ENCODE measurements at places on chromosomes 7 and 10.

DNA sequence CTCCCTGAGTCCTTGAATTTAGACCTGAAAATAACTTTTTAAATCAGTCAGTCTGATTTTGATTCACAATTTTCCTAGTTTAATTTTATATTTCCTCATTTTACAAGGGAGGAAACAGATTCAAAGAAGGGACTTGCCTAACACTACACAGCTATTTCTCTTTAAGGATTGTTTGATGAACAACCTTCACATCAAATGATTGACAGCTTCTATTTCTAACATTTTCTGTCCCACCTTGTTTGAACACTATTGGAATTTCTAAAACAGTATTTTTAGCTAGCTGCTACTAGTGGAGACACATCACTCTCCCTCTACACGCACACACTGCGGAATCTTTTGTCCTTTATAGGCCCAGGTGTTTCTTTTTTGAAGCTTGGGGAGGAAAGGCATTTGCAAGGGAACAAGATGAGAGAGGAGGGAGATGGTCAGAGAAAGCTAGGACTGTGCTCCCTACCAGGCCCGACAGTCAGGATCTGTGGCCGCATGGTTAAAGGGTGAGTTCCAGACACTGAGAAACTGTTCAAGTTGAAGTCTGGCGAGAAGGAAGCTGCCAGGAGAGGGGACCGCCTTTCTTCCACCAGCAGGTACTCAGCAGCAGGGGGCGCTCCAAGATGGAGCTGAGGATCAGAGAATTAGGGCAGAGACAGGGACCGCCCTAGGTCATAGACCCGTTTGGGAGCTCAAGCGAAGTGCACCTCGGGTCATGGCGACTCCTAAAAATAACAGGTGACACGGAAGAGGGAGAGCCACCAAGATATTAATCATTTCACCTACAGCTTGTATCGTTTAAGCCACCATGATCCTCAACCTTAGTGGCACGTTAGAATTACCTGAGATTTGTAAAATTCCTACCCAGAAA is 49.7 kb downstream of the DNAJC12 start:
- peak; percentile 34 for DNase-seq

GRCh38 chr7:151231080-151231479 is 1.2 kb upstream of the CHPF2 start:
- no peak for DNase-seq

DNA sequence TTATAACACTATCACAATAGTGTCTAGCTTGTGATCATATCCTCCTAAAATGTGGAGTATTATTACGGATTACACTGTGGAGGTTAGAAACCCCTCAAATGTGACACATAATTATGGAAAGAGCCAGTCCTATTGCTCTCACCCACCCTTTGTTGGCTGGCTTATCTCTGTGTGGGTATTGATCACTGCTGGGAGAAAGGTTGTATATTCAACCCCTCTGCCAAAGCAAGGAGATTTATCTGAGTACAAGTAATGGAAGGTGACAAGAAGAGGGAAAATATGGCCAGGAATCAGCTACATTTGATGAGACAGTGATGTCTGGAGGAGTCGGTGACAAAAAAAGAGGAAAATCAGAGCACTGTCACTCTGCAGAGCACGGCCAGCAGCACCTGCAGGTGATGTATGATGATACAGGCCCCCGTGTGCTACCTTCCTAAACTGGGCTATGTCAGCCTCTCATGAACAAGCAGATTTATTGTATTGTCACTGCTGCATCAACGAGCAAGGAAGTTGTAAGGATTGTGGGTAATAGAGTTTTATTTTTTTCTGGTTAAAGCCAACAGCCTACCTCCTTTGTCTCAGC is 235.3 kb downstream of the PHF14 start:
- no peak for DNase-seq

- no peak for DNase-seq
Observed at GRCh38 chr10:14474656-14475055, 143.9 kb upstream of the FRMD4A start.

- no peak for DNase-seq
Observed at GRCh38 chr10:30553018-30553625, 76.4 kb downstream of the LYZL2 start.

DNA sequence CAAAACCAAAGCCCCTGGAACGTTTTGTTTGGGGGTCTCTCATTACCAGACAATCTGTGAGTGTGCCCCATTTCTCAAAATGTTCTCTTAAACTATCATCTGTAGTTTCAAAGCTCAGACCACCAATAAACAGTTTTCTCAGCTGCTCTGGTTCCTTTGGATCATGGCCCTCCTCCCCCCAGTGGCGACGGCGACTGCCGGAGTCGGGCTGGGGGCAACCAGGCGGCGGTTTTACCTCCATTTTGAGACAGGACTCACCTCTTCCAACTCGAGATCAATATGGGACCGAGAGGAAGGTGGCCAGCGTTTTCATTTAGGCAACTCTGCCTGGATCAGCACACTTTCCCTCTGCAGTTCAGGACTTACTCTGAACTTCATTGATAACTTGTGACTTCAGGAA is 141.5 kb upstream of the ZNF32 start:
- DNase-seq = no peak

GRCh38 chr10:80199828-80200227 is 5.5 kb downstream of the ANXA11 start:
- DNase-seq = no peak

GRCh38 chr10:14855453-14855852 is 17.3 kb downstream of the HSPA14 start:
- DNase-seq = no peak

GRCh38 chr7:98981701-98982100 is 103.4 kb downstream of the TRRAP start:
- DNase-seq = no peak

- no peak for DNase-seq
Observed at GRCh38 chr10:82796510-82796909, 921.5 kb downstream of the NRG3 start.

GRCh38 chr10:129323879-129324278 is 143.2 kb upstream of the MGMT start:
- DNase-seq = no peak

GRCh38 chr7:74522281-74522905 is 68.7 kb downstream of the GTF2IRD1 start:
- DNase-seq = no peak

DNA sequence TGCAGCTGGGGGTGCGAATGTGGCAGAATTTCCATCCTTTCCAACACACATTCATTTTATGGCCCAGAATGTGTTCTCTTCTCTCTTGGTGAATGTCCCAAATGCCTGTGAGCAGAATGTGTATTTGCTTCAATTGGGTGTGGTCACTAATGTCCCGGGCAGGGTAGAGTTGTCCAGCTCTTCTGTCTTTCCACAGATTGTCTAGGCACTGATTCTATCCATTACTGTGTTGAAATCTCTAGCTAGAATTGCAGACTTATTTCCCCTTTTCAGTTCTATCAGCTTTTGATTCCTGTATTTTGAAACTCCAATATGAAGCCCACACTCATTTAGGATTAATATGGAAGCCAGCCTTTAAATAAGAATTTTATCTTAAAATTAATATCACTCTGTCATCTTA is 14.0 kb upstream of the AKR1E2 start:
- DNase-seq = no peak

DNA sequence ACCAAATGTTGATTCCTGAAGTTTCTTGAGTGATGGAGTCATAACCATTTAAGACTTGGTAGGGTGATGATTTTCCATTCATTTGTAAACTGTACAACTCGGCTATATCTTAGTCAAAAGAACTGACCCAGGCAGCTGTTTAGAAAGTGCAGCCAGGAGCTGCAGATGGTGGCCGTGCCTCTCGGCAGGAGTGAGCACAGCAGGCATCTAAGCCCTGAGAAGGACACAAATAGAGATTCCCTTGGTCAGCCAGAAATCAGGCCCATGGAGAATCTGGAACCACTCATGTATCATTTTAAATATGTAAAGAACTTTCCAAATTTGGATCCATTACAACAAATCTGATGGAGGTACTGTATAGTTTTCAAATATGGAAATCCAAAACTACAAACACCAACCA is 177.0 kb upstream of the AKR1E2 start:
- DNase-seq = no peak

- DNase-seq = peak; percentile 62
Observed at GRCh38 chr7:148575640-148576411, 14.7 kb upstream of the C7orf33 start.

DNA sequence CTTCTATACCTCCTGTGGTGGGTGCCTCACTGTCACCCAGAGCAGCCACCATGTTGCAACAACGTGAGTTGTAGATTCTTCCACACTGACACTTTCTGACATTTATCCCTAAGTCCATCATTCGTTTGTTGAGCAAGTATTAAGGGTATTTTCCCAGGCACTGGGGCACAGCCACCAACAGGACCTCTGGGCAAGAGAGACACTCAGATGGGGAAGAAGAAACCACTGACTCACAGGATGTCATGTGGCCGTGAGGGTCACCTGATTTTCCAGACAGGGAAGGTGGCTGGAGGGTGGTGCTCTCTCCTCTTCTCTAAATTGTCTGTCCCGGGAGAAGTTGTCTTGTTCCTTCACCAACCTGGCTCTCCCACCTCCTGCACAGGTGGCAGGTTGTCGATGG is 51.7 kb upstream of the PPIF start:
- DNase-seq = no peak

GRCh38 chr7:147245274-147245673 is 1128.7 kb downstream of the CNTNAP2 start:
- DNase-seq = peak; percentile 29

DNA sequence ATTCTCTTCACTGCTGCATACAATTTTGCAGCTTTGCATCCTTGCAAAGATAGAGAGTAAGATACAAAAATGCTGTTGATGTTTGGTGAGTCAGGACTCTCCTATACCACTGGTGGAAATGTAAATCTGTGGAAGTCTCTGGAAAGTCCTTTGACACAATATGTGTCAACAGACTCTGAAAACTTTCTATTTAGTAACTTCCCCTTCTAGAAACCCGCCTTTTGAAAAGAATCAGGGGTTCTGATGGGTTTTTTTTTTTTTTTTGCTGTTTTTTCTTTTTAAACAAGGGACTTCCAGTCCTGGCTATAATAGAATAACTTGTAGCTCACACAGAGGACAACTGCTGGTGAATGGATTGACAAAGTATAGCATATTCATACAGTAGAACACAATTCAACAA is 16.4 kb downstream of the NOD1 start:
- DNase-seq = no peak

DNA sequence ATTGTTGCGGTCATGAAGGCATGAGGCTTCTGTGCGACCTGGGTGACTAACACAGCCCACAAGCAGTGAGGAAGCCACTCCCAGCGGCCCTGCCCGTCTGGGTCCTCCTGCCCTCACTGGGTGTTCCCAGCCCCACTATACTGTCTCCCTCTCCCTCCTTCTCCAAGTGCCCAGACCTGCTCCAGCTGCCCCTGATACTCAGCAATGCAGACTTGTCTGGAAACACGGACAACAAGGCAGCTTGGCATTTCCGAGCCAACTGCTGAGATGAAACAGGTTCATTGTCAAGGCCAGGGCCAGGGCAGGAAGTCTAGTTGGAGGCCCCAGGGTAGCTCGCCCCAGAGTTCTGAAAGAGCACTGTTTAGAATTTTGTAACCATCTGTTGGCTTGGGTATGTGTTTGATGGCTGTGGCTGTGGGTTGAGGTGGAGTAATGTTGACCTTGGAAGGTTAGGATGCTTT is 95.7 kb downstream of the RBM20 start:
- DNase-seq = no peak

- no peak for DNase-seq
Observed at GRCh38 chr7:39304178-39304577, 262.0 kb upstream of the YAE1 start.

- no peak for DNase-seq
Observed at GRCh38 chr7:145779140-145779539, 337.5 kb upstream of the CNTNAP2 start.

DNA sequence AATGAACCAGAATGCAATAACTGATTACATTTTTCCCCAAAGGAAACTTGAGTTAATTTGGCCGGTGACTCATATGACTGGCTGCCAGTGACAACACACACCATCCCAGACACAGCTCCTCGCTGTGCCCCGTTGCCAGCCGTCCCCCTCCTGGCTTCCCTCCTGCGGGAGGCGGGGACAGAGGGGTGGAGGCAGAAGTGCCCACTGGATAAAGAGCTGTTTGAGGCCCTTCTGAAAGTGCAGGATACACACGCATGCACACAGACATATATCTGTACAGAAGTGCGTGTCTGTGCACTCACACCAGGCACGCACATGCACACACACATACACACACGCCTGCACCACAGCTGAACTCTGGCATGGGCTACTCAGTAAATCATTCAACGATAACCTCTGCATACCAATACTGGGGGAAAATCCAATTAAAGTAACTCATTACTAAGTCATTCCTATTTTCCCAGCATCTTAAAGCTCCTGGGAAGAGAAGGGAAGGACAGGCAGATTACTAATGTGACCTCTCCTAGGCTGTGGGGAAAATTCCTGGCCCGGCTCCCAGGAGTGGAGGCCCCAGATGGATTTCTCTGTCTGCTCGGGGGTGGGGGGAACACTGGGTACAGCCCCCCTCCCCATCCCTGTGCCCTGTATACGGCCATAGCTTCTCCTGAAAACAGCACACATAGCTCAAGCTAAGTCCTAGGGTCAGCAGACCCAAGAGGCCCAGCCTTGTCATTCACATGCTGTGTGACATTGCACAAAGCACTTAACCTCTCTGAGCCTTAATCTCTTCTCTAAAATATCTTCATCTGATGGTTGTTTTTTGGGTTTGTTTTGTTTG is 52.3 kb upstream of the MYL10 start:
- DNase-seq = no peak

- DNase-seq = no peak
Observed at GRCh38 chr7:15167912-15168311, 265.4 kb upstream of the DGKB start.

DNA sequence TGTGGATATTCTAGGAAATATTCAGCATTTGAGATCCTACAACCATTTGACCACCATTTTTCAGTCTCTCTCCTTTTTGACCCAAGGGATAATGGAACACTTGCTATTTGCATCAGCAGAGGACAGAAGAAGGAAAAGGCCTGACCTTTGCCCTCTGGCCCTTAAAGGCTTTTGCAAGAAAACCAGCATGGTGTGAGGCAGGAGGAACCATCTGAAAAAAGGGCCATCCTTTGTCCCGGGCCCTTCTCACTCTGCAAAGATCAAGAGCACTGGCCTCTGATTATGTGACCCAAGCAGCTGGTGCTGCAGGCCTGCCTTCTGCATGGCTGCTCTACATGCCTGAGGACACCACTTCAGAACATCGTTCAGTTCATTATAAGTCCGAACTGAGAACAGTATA is 133.3 kb upstream of the STK17A start:
- no peak for DNase-seq
